Activated T-cell treated with anti-CD3 and anti-CD28 coated beads for 24 hours (primary cell): ENCODE measurements at places on chromosomes 11 and 22.

GRCh38 chr11:1290052-1291040, 19.1 kb downstream of the TOLLIP start:
- no peak for DNase-seq

- no peak for DNase-seq
Observed at GRCh38 chr22:19213001-19213400, 34.5 kb upstream of the SLC25A1 start.

DNA sequence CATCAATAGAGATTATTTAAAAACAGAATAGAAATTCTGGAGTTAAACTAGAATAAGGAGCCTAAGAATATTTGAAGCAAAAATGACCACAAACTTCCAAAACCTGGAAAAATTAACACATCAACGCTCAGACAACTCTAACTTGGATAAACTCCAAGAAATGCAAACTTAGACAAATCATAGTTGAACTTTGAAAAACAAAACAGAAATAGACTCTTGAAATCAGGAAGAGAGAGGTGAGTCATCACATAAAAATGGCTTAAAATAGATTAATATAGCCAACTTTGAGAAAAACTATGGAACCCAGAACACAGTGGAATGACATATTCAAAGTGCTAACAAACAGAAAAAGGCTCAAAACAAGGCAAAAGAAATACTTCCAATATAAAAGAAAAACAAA, 974.2 kb downstream of the JRKL start:
- no peak for DNase-seq

- no peak for DNase-seq
Observed at GRCh38 chr22:37195921-37196320, 7.9 kb upstream of the C1QTNF6 start.

GRCh38 chr11:113623114-113623513, 83.0 kb downstream of the TMPRSS5 start:
- no peak for DNase-seq

DNA sequence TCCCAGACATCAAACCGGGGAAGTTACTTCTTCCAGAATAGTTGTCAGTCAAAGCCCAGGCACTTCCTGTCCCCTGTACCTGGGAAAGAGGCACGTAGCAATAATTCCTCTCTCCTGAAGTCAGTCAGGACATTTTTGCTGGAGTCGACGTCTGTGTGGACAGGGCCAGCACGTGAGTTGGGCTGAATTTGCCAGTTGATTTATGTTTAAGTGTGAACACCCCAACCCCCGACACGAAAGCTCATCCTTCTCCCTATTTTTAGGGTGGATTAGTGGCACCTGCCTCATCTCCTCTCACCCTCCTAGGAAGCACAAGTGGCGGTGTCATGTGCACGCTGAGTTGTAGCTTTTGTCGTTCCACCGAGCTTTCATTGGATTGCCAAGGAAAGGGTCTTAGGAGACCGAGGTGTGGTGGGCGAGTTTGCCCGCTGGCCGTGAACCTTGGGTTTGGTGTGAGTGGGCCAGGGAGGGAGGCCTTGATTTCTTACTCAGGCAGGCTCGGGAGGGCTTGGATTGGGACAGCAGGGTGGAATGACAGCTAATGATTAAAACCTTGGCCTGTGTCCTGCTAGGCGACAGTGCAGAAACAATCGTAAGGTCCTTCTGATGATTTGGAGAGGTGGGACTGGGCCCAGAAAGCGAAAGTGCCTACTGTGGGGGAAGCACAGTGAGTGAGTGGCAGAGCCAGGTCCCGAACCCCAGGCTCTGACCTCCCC, 87.0 kb upstream of the CRYBB3 start:
- DNase-seq = no peak

- DNase-seq = no peak
Observed at GRCh38 chr11:60954421-60954820, 2.4 kb upstream of the SLC15A3 start.

DNA sequence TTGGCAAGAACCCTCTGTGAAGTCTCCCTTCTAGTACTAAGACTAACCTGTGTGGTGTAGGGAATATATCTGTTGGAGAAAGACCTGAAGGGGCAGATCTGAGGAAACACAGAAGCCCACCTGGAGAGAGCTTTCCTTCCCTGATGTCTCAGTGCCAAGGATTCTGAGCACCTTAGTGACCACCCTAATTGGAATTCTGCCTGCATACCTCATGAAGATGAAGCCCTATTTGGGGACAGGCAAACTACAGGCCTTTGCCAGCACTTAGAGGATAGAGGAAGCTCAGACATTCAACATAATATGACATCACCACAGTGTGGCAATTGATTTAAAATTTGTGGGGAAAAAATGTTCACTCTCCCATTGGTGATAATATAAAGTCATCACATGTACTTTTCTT, 766.2 kb upstream of the KIRREL3 start:
- no peak for DNase-seq

GRCh38 chr11:10625281-10625981, 57.0 kb upstream of the LYVE1 start:
- no peak for DNase-seq

- no peak for DNase-seq
Observed at GRCh38 chr22:33063611-33064010, 5.4 kb upstream of the SYN3 start.

DNA sequence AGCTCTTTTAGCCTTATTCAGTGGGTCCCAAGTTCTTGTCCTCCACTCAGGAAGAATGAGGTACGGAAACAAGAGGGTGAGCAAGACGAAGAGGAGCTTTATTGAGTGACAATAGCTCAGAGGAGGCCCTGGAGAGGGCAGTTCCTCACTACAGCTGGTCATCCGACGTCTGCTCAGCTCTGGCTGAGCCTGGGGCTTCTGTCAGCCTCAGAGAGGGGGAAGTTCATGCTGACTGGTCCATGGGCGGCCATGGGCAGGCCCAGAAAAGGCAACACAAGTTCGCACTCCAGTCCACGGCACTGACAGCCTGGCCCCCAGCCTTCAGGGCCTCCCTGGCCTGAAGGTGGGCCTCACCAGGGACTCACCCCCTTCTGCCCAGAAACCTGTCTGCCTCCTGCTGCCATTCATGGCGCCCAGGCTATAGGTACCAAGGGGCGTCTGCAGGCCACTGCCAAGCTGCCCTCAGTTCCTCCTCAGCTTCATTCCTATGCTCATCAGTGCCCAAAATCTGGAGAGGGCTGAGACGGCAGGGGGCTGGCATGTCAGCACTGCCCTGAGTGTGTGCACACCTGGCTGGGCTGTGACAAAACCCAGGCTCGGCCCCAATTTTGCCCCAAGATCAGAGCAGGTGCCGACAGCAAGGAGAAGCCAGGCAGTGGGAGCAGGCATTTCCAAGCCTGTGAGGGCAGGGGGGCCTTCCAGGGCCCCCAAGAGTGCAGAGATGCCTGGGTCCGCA, 21.7 kb upstream of the KIAA0930 start:
- no peak for DNase-seq

DNA sequence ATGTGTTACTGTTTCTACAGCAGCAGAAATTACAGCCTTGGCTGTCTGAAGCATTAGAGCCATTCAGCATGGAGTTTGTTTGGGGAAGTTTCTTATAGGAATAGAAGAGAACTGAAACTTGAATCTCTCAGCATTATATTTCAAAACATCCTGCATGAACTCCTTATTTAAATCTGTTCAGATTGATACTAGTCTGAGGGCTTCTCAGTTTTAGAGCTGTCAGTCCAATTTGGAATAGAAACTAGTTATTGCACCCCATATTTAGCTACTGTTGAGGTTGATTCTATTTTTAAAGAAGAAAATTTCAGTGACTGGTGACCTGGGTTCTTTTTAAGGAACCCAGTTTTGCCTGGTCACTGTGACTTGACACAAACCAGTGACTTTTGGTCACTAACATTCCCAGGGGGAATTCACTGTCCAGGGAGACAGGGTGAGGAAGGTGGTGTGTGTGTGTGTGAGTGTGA, 126.0 kb upstream of the TTC12 start:
- no peak for DNase-seq

DNA sequence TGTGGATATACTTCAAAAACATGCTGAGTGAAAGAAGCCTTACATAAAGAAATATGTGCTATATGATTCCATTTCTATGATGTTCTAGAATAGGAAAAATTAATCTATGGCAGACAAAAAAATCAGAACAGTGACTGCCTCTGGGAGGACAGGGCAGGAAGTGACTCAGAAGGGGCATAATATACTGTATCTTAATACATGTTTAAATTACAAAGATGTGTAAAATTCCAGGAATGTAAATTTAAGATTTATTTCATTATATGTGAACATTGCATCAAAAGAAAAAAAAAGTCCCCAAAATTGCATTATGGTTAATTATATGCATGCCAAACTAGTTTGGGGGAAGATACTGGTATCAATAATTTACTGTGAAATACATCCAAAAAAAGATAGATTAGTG, 32.2 kb downstream of the SBF2 start:
- DNase-seq = no peak

DNA sequence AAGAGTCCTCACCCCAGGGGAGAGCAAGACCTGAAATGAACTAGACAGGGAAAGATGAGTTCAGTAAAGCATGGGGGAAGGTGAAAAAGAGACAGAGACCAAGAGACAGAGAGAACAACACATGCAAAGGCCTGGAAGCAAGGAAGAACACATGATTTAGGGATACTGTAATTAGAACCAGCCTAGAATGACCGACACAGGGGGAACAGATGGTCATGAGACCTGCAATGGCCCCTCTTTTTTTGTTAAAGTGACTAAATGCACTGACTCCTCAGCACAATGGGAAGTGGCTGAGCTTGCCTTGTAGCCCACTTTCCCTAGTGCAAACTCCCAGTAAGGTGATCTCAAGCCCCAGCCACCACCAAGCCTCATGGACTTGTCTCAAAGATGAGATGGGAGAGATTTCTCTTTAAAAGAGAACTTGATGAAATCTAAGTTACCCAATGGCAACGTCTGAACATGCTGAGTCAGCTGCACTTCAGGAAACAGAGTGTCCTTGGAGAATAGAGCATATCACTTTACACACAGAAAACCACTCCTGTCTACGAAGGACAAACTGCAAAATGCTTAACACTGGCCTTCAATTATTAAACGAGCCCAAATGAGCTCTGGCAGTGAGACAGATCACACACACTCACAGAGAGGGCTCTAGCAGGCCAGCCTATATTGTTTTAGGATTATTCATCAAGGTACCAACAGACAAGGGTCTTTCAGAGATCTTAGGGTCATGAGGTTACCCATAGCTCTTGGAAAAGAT, 91.0 kb downstream of the SERGEF start:
- DNase-seq = no peak

GRCh38 chr22:25624476-25624875, 60.0 kb downstream of the GRK3 start:
- DNase-seq = no peak

DNA sequence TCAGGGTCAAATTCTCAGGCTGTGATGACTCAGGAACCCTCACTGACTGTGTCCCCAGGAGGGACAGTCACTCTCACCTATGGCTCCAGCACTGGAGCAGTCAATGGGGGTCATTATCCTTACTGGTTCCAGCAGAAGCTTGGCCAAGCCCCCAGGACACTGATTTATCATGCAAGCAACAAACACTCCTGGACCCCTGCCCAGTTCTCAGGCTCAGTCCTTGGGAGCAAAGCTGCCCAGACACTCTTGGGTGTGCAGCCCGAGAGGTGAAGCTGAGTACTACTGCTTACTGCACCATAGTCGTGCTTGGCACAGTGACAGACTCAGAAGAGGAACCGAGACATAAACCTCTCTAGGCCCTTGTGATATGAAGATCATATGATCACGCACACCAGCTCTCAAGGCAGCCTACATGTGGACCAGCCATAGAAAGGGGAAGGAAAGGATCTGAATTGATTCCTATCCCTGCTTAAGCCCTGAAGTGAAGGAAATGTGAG, 58.2 kb downstream of the ZNF280B start:
- no peak for DNase-seq

- DNase-seq = no peak
Observed at GRCh38 chr11:68251765-68252164, 20.0 kb downstream of the C11orf24 start.

- no peak for DNase-seq
Observed at GRCh38 chr22:47187176-47187957, 424.9 kb downstream of the TBC1D22A start.

DNA sequence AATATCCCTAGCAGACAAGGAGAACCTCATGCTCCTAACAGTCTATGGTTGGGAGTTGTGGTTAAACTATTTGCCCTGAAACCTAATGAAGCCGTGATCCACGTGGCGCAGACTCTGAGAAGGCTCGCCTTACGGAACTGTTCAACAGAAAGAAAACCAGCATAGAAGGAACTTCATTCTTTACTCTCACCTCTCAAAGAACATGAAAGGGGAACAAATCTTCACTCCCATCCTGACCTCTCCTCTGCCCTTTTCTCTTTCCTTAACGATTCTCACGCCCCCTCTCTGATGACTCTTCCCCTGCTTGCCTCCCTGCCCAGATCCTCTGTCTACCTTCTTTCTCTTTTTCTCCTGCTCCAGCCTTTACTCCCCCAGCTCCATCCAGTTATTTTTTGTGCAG, 54.2 kb downstream of the IRAG1 start:
- no peak for DNase-seq

GRCh38 chr22:39021552-39022250, 774 bp downstream of the APOBEC3D start:
- no peak for DNase-seq

- DNase-seq = no peak
Observed at GRCh38 chr11:111046291-111046690, 199.2 kb upstream of the POU2AF2 start.

- DNase-seq = no peak
Observed at GRCh38 chr11:72037554-72038311, 39.0 kb downstream of the IL18BP start.

DNA sequence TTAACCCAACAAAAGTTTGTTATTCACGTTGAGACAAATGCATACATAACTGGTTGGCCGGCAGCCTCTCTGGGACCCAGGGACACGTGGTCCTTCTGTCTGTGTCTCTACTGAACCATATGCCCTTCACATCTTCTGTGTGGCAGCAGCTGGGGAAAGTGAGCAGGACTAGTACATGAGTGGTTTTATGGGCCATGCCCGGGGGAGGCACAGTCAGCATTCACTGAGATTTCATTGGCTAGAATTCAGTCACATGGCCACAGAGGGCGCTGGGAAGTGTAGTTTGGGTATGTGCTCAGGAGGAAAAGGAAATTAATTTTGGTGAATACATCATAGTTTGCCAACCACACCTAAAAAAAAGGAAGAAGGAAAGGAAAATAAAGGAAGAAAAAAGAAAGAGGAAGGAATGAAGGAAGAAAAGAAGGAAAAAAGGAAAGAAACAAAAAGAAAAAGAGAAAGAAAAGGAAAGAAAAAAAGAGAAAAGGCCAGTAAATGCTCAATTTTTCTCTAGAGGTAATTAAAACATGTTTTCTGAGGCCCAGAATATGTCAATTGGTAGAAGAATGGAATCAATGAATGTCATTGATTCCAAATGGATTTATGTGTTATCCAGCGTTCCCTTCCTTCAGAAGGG, 55.9 kb upstream of the KIRREL3 start:
- no peak for DNase-seq

DNA sequence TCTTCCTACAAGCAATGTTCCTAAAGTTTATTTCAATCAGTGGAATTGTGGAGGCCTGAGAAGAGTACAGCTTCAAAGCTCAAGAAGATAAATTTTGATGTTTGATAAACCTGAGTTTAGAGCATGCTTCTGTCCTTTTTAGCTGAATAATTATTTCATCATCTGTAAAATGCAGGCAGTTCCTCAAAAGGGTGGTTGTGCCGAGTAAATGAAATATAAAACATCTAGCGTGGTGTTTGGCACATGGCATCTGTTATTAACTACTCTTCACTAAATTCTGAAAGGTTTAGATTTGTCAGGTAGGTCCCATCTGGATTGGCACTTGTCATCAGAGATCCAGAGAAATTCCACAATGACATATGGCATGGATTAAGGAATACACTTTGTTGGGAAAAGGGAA, 155.1 kb downstream of the DDX10 start:
- DNase-seq = no peak
